ENCODE measurements at places on chromosomes 12 and 14.

DNA sequence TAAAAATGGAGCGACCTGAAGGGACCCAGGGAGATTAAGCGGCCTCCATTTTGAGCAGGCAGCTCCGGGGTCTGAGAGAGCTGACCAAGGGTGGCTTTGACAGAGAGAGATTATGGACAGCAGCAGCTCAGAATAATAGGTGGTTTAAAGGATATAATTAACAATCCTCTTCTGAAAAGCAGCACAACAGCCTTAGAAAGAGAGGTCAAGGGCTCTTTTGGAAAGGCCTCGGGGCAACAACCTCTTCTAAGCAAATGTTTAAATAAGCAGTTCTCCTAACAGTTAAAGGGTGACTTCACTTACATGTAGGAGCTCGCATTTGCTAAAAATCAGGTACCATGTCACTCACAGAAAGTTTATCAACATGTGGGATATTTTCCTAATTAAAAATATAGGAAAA is 87.2 kb upstream of the FRMD6 start:
- no peak for DNase-seq

DNA sequence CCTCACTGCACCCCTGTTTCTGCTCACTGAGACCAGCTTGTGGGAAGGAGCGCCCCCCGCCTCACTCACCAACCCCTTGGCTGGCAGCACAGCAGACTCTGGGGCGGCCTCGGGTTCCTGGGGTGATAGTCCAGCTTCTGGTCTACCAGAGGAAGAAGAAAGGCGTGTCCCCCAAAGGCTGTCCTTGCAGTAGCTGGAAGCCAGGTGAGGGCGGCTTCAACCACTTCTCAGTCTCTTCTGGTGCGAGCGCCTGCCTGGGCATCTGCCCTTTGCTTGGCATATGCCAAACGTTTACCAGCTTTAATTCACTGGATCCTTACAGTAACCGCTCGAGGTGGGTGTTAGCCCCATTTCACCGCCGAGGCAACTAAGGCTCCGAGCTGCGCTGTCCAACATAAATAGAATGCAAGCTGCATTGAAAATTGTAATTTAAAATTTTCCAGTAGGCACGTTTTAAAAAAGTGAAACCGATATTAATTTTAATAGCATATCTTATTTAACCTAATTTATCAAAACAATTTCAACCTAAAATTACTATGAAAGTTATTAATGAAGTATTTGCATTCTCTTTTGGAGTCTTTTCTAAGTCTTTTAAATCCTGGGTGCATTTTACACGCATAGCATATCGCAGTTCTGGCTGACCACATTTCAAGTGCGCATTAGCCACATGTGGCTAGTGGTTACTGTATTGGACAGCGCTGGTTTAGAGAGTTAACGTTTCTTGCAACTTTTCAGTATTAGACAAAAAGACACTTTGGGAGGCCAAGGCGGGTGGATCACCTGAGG is 872 bp downstream of the FAM177A1 start:
- DNase-seq = no peak

DNA sequence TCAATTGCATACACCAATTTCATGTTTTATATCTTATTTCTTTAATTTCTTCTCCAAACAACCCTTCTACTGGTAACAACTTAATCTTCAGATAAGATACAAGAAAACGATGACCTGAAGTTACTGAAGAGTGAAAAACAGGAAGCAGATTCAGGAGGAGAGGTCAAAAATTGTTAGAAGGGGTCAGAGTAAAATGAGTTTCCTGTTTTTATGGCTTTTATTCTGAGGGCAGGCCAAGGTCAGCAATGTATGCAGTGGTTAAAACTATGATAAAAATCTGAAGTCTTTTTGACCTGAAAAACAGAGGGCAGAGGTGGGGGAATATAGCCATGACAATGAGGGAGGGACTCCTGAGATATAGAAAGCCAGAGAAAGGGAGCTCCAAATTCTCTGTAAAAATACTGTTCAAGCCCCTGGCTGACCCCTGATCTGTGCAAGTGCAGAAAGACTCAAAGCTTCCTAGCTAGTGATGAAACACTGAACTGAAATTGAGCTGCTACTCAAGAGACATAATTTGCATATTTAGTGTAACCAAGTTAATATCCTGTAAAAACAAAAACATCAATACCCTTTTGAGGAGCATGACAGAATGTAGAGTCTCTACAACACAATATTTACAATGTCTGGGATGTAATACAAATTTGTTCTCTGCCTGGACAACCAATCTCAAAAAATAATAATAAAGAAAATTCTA is 514.3 kb upstream of the SEL1L start:
- no peak for DNase-seq

DNA sequence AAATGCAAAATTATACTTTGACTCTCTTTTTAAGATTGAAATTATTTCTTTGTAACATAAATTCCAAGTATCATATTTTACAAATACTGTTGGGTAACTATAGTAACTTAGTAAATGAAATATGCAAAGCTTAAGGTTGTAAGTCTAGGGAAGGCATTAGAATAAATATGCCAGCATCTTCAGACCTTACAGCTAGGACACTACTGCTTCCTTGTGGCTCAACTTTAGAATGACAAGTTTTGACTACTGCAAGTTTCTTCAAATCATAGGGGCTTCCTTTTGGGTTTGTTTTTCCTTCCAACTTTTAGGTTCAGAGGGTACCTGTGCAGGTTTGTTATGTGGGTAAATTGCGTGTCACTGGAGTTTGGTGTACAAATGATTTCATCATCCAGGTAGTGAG is 17.7 kb upstream of the ANP32D start:
- DNase-seq = no peak

GRCh38 chr12:102526656-102527055 is 46.3 kb upstream of the IGF1 start:
- DNase-seq = no peak

DNA sequence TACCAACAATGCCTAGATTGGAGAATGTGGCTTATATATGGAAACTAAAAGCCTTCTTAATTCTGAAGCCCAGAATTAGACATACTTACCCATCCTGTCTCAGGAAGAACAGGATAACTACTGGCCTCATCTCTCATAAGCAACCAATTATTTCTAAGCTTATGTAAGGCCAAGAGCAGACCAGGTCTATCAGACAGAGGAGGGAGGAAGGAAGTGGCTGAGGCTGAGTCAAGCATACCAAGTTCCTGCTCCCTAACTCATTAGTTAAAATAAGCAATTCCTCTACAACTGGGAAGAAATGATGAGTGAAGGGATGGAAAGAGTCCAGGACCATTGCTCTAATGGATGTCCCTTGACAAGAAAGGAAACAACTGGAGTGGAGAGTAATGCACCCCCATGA is 27.0 kb upstream of the INSM2 start:
- DNase-seq = no peak

DNA sequence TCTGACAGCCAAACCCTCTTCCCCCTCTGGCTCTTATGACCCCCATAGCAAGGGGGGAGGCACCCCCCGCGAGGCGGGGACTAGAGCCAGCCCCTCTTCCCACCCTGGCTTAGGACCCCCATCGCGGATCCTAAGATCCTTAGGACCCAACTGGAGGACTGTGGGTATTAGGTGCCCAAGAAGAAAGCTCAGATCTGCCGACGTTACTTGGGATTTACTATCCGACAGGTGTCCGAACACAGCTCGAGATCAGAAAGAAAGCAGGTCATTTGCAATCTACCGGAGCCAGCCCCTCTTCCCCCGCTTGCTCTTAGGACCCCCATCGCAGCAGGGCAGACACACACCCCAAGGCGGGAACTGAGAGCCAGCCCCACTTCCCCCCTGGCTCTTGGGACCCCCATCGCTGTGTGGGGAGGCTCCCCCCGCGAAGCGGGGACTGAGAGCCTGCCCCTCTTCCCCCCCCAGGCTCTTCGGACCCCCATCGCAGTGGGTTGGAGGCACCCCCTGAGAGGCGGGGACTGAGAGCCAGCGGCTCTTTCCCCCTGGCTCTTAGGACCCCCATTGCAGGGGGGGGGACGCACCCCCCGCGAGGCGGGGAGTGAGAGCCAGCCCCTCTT is 46.8 kb downstream of the DDX11 start:
- DNase-seq = no peak

- DNase-seq = no peak
Observed at GRCh38 chr12:92130999-92131398, 14.6 kb downstream of the BTG1 start.

GRCh38 chr14:79575032-79575431 is 636.3 kb downstream of the DIO2 start:
- no peak for DNase-seq

DNA sequence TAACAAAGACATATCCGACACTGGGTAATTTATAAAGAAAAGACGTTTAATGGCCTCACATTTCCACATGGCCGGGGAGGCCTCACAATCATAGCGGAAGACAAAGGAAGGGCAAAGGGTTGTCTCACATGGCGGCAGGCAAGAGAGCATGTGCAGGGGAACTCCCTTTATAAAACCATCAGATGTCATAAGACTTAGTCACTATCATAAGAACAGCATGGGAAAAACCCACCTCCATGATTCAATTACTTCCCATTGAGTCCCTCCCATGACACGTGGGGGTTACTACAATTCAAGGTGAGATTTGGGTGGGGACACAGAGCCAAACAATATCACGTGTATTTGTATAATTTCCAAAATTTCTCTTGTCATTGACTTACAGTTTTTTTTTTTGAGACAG is 5.5 kb upstream of the LMNTD1 start:
- DNase-seq = no peak

DNA sequence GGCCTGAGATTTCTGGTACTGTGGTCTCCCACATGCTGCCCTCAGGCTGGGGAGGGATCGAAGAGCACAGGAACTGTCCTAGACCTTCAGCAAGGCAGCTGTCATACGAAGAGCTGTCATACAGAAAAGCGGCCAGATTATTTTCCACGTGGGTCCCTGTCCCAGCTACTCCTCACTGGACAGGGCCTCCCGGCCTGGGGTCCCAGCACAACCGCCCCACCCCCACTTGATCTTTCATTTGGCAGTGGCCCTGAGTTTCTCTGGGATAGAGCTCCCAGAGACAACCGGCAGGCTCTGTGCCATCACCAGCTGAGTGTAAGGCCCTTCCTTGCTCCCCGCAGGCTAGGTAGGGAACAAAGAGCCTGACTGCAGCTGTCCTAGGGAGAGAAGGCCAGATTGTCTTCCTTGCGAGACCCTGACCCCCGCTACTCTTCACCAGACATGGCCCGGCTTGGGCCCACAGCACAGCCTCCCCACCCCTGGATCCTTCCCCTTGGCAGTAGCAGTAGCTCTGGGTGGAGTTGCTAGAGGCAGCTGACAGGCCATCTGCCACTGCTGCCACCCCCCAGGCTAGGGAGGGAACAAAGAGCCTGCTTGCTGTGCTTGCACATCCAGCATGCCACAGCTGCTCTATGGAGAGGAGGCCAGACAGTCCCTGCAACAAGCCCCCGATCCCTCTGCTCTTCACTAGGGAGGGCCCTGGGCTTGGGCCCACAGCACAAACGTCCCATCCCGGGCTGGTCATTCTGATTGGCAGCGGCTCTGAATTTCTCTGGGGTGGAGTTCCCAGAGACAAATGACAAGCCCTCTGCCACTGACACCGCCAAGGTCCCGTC is 3.1 kb upstream of the OR4N2 start:
- DNase-seq = no peak
